Activated CD4-positive, alpha-beta T cell treated with anti-CD3 and anti-CD28 coated beads for 4 hours (primary cell): ENCODE measurements at places on chromosomes 12 and 14.

- no peak for DNase-seq
Measured at GRCh38 chr12:288687-289086, 26.1 kb upstream of the SLC6A13 start.

DNA sequence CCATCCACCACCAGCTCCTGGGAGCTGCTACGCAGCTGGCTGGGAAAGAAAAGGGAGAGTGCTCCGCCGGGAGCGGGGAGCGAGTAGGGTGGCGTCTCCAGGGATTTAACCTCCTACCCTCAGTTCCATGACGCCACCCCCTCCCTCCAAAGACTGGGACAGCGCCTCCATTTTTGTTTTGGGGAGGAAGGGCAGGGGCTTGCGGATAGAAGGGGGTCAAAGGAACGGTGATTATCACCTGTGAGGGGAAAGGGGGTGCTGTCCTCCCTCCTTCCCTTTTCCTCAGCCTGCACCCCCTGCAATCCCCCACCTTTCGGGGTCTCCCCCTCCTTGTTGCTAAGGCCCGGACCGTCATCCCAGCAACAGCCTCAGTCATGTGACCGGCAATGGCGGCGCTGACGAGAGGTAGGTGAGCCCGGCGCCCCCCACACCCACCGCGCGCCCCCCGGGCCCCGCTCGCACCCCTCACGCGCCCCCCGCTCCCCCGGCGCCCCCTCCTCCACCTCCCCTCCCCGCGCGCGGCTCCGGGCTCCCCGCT, at the start of gene DTX3:
DTX3 (plus strand) TSS at position 371 of the 538 bp plus-strand sequence. CDS start 1,694 bp downstream, outside the sequence.
- DNase-seq = peak; percentile 18

- DNase-seq = no peak
Measured at GRCh38 chr14:71474301-71475265, 457.6 kb upstream of the RGS6 start.

GRCh38 chr12:41881891-41882805, 262.5 kb downstream of the GXYLT1 start:
- DNase-seq = no peak

DNA sequence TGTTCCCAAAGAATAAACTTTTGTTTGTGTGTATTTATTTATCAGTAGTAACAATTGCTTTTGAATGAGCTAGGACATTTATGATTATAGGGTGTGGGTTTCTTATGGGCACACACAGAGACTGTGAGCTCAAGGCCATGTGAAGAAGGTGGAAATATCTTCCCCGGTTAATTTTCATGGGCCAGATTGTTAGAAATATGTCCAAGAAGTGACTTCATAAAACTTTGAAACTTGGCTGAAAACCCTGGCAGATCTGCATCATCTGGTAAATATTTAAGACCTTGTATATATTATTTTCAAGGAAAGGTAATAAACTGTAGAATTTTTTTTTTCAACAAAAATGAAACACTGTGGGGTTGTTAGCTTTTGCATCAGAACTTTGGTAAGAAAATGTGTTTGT, 53.5 kb upstream of the RNU6-8 start:
- DNase-seq = no peak

- no peak for DNase-seq
Measured at GRCh38 chr12:78617683-78618082, 246.9 kb upstream of the SYT1 start.

- no peak for DNase-seq
Measured at GRCh38 chr14:57199921-57200320, 68.8 kb downstream of the EXOC5 start.

DNA sequence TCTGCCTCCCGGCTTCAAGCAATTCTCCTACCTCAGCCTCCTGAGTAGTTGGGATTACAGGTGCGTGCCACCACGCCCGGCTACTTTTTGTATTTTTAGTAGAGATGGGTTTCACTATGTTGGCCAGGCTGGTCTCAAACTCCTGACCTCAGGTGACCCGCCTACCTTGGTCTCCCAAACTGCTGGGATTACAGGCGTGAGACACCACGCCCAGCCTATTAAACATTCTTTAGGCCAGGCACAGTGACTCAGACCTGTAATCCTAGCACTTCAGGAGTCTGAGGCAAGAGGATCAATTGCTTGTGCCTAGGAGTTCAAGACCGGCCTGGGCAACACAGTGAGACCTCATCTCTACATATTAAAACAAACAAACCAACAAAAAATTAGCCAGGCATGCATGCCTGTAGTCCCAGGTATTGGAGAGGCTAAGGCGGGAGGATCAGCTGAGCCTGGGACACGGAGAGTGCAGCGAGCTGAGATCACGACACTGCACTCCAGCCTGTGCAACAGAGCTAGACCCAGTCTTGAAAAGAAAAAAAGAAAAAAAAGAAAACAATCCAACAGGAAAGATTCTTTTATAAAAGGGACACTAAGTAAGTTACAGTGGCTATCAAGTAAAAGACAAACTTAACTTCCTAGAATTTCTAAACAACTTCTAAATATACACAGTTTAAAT, 70.2 kb downstream of the HECTD1 start:
- DNase-seq = no peak

- no peak for DNase-seq
Measured at GRCh38 chr14:22897357-22897756, 14.3 kb downstream of the REM2 start.

DNA sequence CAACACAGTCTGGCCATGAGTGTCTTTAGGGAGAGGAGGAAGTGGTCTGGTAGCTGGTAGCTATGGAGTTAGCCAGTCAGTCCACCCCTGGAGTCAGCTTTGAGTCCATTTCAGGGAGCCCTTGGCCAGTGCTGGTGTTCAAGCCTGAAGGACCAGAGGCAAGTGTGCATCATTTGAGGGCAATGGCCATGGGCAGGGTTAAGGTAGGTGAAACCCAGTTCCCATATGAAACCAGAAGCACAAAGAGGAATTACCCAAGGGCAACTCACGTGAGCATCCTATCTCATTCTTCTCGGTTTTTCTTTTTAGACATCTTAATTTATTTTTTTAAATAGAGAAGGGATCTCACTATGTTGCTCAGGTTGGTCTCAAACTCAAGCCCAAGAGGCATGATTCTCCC, 61.3 kb upstream of the ACTN1 start:
- no peak for DNase-seq

DNA sequence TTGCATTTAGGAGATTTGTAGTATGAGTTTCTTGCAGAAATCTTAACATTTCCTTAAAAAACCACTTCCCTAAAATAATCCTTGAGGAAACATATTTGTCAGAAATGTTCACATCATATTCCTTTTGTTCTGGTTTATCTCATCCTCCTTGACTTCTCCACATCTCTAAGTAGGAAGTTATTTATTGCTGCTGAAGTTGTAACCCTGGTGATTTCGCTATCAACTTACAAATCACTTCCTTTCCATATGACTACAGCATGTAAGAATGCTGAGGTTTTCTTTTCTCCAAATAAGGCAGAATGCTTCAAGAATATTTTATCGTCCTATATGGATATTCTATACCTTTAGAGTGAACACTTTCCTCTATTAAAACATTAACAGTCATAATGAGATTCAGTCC, 751.7 kb downstream of the NRXN3 start:
- no peak for DNase-seq

GRCh38 chr14:104329793-104330192, 191.4 kb downstream of the KIF26A start:
- DNase-seq = no peak

GRCh38 chr12:129862561-129863175, 41.2 kb downstream of the TMEM132D start:
- DNase-seq = no peak

DNA sequence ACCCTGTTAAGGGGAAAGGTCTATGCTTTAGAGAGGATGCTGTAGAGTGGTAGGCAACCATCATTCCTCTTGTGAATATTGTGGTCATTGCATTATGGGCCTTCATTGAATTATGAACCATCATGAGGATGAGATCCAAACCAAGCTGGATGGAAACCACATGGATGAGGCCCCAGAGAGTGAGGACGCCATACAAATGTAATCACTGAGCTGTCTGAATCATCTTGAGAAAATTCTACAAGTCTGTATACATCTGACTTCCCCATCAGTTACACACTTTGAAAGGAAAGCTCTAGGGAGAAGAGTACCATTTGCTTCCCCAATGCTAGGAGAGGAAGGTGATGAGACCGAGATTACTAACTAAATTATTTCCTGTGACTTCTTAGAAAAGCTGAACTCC, 172.9 kb downstream of the CACNA1C start:
- no peak for DNase-seq

DNA sequence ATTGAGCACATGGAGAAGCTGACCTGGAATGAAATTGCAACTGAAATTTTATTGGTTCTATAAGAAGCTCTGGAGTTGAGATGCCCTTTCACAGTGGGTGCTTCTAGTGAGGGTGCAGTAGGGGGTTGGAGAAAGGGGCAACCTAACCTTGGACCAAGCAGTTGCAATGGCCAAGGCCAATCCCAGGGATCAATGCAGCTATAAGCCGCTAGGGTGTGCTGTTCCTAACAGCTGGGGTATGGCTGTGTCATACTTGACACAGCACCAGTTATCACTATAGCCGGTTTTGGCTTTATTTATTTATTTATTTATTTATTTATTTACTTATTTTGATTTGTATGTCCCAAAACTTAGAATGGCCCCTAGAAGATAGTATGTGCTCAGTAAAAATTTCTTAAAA, 505.9 kb downstream of the FLRT2 start:
- DNase-seq = no peak
